ENCODE measurements at places on chromosomes 7 and 10.
A peak's percentile ranks its signal among the peaks of the same experiment; 100 is the strongest.

DNA sequence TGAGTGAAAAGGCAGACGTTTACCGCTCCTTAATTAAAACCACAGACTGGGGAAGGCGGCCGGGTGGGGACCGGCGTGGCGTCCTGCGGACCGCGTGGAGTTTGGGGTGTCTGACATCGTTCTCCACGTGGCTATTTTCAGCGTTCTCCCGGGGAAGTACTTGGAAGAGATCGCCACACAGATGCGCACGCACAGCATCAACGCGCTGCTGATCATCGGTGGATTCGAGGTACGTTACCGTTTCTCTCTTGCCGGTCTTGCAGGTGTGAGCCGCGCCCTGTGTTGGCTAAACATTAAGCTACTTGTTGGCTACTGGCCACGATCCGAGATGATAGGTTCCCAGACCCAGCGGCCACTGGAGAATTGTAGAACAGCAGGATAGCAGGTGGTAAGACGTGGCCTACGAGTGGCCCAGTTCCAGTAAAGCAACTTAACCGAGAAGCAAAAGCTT, 51.3 kb downstream of the PFKP start:
- no peak for DNase-seq

DNA sequence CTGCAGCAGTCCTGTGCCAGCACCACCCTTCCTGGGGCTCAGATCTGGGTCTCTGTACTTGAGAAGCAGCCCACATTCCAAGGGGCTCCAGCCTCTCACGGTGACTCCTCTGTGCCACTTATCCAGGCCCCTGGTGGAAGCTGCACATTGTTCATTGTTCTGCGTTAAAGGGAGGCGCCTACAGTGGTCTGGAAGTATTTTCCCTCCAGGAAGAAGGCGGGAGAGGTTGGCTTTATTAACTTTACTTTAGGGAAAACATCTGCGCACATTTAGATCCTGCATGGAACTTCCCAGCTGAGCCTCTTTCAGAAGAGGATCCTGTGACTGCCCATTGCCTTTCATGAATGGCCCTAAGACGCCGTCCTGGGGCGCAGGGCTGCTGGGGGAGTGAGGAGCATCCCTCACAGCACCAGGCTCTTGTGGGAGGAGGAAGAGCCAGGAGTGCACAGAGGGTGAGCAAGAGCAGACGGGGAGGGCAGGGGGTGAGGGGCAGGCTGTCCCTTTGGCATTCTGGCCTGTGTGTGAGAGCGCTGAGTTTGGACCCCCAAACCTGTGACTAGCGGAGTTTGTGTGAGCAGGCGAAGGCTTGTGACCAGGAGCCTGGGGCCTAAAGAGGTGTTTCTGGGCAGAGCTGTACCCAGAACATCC, 98.6 kb upstream of the BTBD16 start:
- no peak for DNase-seq

- no peak for DNase-seq
Observed at GRCh38 chr10:107971411-107971810, 806.9 kb upstream of the SORCS1 start.

DNA sequence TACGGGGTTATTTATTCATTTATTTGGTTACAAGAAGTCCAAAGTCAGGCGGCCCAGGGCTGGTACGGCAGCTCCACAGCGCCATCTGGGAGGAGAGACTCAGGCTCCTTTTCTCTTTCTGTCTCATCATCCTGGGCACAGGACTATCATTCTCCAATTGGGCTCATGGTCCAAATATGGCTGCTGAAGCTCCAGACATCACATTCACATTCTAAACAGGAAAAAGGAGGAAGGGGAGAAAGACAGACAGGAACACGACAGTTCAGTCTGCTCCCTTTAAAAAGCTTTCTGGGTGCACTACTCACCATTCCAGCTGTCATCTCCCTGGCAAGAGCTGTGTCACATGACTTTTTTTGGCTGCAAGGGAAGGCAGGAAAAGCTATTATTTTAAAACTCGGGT, 74.4 kb upstream of the PDZD8 start:
- no peak for DNase-seq

GRCh38 chr10:12613136-12613535, 263.8 kb downstream of the CAMK1D start:
- DNase-seq: no peak

GRCh38 chr7:55241958-55242357, 123.2 kb upstream of the LANCL2 start:
- no peak for DNase-seq

DNA sequence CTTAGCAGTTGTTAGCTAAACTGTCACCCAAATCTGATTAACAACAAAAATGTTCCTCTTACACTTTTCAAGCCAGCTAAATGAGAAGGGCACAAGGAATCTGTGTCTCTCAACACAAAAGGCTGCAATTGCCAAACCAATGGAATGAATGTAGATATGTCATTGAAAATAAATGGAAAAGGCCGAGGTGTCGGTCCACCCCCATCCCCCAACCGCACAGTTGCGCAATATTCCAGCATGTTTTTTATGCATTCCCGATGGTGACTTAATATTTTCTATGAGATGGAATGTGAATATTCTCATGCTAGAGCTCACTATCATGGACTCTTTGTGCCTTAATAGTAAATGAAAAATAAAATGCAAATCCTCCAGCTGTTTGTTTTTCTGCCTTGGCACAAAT, 181.6 kb upstream of the LRGUK start:
- DNase-seq: no peak

DNA sequence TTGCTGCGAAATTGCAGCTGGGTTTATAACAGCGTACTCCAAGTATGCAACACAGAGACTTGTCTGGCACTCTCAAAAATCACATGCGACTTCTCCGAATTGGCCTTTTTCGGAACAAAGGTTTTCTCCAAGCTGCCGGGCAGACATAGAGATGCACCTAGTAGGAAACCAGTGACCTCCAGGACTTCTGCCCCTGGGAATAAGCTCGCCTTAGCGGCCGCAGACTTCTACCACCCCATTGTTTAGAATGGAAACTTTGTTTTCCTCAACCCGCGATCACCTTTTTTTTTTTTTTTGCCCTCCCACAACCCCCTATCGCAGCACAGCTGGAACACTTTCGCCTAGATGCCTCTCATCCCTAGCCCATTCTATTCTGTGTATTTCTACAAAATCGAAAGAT, 4.9 kb upstream of the HOXA10 start:
- no peak for DNase-seq

GRCh38 chr7:142583446-142583845, 165.8 kb upstream of the PRSS1 start:
- no peak for DNase-seq

DNA sequence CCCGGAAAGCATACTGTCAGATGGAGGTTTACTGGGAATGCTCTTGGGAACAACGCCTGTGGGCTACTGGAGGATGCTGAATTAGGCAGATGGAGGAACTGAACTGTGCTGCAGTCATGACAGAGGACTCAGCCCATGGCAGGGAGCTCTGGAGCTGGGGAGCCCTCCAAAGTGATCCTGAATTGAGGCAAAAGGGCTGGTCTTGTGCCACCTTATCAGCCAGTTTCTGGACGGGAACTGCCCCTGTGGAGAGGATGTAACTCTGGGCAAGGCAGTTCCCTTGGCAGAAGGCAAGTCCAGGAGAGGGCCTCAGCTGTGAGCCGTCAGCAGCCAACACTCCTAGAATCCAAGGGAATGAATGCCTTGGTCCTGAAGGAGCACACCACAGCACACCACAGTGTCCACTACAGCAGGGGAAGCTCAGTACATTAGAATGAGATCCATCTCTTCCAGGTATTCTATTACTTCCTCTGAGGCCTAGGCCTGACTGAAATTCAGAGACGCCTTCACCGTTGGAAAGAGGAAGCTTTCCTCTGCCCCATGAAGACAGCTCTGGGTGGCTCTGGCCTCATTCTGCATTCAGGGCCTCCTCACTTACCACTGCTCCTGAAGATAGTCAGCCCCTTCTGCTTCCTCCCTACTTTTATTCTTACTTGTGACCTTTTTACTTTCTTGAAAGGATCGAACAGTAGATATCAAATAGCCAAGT, 139.6 kb upstream of the GPR26 start:
- DNase-seq: no peak

GRCh38 chr7:148720472-148720871, 21.8 kb downstream of the CUL1 start:
- no peak for DNase-seq

GRCh38 chr7:35555934-35556333, 139.0 kb downstream of the HERPUD2 start:
- no peak for DNase-seq

- no peak for DNase-seq
Observed at GRCh38 chr7:82056282-82056681, 286.4 kb upstream of the HGF start.

DNA sequence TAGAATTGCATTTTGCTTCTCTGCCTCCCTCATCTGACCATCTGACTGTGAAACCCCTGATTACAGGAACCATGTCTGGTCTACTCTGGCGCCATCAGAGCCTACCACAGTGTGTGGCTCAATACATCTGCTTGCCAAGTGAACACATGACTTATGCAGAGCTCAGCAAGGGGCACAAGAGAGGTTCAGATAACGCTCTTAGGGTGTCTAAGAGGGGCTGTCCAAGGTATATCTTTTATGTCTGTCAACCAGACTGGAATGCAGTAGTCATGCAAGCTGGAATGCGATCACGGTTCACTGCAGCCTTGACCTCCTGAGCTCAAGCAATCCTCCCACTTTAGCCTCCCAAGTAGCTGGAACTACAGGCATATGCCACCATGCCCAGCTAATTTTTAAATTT, 10.3 kb upstream of the RRP12 start:
- DNase-seq: peak; percentile 20

GRCh38 chr10:30373596-30374327, 24.7 kb upstream of the MTPAP start:
- no peak for DNase-seq

All from GF-D8 (cell line).